ENCODE measurements at places on chromosomes 3 and 15. TPM values are rescaled to one million over a fixed set of nuclear protein-coding genes. Genes with fewer than 3 reads are reported as not detected.

The DUOXA2 gene
- total RNA-seq: not detected

The BRK1 gene
- total RNA-seq: 125 TPM

The MESP1 gene
- total RNA-seq: not detected

The RTP4 gene
- 2.9 TPM for total RNA-seq

The GP5 gene
- total RNA-seq: under 0.01 TPM

The AHSG gene
- not detected for total RNA-seq

The CYP1A2 gene
- not detected for total RNA-seq

The RFTN1 gene
- total RNA-seq: 36.5 TPM

The PLA1A gene
- 0.18 TPM for total RNA-seq
